ENCODE measurements at places on chromosomes 5 and 9.

GRCh38 chr9:105431424-105432246 lies 16.2 kb upstream of the FSD1L start:
- DNase-seq: no peak

GRCh38 chr5:32539981-32540845 lies 45.1 kb upstream of the SUB1 start:
- peak; percentile 49 for DNase-seq

GRCh38 chr5:135705141-135705631 lies 126.4 kb upstream of the CXCL14 start:
- DNase-seq: no peak

DNA sequence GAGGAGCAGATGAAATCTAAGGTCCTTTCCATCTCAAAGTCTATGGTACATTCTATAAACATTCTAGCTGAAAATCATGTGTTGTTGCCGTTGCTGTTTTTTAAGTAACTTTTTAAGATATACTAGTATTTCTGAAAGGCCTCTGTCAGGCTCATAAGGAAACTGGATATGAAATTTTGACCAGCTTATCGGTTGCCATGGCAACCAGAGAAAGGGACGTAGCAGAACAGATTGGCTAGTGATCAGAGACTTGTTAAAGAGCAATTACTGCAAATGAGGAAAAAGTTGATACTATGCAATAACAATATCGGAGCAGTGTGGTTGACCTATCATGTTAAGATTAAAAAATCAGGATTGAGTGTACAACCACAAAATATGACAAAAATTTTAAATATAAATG lies 57.0 kb upstream of the RNF180 start:
- peak; percentile 9 for DNase-seq

DNA sequence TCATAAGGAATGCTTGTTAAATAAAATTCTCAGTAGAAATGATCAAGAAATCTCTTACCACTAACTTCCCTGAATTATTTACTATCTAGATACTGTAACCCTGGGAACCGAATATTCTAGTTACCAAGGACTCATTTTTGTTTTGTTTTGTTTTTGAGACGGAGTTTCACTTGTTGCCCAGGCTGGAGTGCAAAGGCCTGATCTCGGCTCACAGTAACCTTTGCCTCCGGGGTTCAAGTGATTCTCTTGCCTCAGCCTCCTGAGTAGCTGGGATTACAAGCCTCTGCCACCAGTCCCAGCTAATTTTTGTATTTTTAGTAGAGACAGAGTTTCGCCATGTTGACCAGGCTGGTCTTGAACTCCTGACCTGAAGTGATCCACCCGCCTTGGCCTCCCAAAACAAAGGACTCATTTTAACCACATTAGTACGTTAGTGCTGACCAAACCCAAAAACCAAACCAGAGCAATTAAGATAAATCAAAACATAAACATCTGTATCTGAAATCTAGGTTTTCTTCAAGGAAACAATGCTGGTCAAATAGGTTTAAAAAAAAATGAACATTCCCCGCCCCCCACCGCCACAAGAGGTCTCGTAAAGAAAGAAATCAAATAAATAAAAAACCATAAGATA lies 3.7 kb downstream of the TXN start:
- no peak for DNase-seq

GRCh38 chr9:98571643-98572042 lies 137.1 kb downstream of the GABBR2 start:
- no peak for DNase-seq

- peak; percentile 62 for DNase-seq
These were observed 138.9 kb downstream of the RGS3 start for GRCh38 chr9:113602126-113603047.
